ENCODE measurements at places on chromosomes 3 and 15. TPM values are rescaled to one million over a fixed set of nuclear protein-coding genes. Genes with fewer than 3 reads are reported as not detected.

GRCh38 chr3:158672215-158673176 lies at the start of gene LXN:
Gene LXN (minus strand): TSS chr3:158672648. CDS start chr3:158672478, 170 bp downstream.
- peak; percentile 93 for DNase-seq

The GPR176 gene
- total RNA-seq: 307 TPM

GRCh38 chr3:100910986-100911385 lies 82.2 kb downstream of the ABI3BP start:
- no peak for DNase-seq

DNA sequence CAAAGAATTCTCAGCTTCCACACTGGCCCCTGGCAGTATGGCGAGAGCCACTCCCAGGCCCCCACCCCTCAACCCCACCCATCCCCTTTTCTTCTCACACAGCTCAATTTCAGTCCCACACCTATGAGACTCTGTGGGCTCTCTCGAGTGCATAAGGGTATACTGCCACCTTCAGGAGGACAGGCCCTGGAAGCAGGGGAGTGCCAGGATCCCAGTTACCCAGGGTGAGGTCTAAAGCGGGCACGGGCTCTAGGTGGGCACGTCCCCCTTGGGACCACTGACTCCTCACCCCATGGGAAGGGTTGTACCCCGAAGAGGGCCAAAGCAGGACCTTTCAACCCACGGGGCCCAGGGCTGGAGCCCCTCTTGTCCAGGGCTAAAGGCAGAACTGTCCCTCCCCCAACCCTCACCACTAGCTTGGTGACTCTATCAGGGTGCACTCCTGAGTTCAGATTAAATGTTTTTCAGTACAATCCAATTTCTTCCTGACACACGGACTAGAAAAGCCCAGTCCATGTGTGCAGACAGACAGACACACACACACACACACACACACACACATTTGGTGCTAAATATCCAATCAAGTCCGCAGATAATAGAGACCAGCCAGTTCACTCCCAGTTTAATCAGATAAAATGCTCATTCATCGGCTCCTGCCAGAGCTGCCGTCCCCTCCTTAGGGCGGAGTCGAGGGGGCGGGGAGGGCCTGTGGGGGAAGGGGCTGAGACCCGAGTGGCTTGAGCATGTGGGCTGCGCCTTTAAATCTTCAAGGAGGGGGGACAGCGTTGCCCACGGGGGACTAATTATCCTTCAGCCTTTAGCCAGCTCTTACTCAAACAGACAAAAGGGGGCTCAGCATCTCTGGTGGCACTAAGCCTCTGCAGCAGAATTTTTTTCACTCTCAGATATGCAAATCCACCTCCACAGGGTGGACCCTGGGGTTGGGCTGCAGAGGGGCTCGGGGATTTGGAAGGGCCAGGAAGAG lies 59.3 kb downstream of the CYP11A1 start:
- peak; percentile 84 for DNase-seq

The RFX7 gene
- total RNA-seq: 5.8 TPM

DNA sequence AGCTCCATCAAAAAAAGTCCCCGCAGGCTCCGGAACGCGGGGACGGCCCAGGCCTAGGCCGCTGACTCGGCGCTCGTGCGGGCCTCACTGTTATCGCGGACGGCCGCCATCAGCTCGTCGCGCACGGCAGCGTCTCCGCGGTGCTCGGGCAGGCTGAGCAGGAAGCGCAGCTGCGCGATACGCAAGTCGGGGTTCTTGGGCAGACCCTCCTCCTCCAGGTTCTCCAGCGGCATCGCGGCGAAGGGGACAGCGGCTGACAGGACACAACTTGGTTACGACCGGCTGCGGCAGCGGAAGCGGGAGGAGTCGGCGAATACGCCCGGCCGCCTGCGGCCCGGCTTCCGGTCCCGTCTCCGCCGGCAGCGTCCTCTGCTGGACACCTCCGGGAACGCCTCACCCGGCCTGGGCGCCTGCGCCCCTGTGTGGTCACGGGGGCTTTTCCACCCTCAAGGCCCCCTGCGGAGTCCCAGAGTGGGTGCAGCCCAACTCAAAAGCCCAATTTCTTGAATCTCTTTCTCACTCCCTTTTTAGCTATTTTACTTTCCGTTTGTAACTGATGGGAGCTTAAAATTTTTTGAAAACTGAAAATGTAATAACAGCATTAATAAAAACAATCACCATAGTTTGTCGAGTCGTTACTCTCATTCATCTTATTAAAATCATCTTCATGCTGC lies at the start of gene PSMD6:
Gene PSMD6, minus strand, starts transcription at position 308 of the 674 bp plus-strand sequence. Its CDS starts 75 bp downstream, at position 233.
- DNase-seq: peak; percentile 93

The AP3B2 gene
- total RNA-seq: 0.63 TPM

GRCh38 chr15:39719109-39719508 lies 63.5 kb downstream of the FSIP1 start:
- DNase-seq: no peak

DNA sequence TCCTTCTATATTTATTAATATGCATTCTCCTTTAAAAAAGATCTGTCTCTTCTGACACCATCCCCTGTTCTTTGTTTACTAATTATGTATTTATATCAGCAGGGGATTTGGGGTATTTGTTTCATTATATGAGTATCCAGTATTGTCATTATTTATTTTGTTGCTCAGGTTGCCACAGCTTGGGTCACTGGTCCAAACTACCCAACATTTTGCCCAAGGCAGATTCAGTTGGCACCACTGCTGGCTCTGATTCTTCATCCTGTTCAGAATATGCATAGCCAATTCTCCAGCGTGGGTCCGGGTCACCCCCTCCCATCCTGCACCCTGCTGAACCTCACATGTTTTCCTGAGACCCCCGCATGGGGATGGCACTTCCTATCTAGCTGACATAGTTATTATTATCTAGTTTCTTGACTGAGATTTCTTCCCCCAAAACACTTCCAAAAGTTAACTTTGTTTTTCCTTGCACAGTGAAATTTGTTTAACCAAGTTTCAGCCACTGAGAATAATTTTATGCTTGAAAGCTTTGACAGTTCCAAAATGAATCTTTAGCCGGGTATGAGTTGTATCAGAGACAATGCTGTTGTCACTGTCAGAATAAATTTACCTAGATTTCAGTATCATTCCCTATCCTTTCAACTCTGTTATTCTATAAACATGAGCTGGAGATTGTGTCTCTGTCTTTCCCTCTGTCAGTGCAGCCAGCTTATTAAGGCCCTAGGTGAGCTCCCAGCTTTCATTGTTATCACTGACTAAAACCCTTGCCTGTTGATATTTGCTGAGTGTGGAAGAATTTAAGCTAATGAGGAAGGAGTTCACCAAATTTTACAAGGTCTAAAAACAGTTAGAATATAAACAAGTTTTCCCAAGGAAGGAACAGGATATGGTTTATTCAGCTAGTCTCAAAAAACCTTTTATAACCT lies 70.3 kb downstream of the TGFBR2 start:
- DNase-seq: no peak

DNA sequence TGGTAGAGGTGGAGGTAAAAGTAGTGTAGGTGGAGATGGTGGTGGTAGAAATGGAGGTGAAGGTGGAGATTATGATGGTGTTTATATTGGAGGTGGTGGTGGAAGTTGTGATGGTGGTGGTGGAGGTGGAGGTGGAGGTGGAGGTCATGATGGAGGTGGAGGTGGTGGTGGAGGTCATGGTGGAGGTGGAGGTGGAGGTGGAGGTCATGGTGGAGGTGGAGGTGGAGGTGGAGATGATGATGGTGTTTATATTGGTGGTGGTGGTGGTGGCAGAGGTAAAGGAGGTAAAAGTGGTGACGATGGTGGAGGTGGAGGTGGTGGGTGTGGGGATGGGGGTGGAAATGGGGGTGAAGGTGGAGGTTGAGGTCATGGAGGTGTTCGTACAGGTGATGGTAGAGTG lies 107.8 kb downstream of the ASB7 start:
- DNase-seq: no peak

The LDHAL6B gene
- total RNA-seq: not detected

- no peak for DNase-seq
These were observed 122.0 kb upstream of the RARB start for GRCh38 chr3:25306066-25306465.

DNA sequence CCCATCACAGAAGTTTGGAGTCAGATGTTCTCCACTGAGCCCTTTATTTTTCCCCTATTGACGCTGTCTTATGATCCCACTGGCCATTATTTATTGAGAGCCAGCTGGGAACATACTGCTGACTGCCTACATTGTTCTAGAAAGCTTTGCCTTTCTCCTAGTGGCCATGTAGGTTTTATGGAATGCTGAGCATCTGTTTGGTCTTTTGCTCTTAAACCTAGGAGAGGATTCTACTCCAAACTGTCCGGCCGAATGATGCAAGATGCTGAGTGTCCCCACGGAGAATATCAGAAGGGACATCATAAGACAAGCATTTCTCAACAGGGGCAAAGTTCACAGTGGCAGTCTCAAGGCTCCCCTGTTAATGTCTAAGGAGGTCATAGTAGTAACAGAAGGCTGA lies 171.4 kb downstream of the ARRDC4 start:
- no peak for DNase-seq

DNA sequence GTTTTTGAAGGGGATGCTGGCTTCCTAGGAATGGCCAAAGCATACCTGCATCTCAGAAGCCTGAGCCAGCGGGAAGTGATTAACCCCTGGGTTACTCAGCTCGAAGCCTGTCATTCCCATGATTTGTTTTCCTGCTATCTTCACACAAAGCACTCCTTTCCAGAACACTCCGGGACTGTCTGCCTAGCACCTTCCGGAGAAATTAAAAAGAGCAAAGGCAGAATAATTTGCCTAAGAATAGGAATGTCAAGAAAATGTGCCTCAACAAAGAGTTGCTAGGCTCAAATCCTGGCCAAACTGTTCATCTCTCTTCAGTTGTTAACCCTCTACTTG lies 34.1 kb downstream of the TPM1 start:
- DNase-seq: no peak

DNA sequence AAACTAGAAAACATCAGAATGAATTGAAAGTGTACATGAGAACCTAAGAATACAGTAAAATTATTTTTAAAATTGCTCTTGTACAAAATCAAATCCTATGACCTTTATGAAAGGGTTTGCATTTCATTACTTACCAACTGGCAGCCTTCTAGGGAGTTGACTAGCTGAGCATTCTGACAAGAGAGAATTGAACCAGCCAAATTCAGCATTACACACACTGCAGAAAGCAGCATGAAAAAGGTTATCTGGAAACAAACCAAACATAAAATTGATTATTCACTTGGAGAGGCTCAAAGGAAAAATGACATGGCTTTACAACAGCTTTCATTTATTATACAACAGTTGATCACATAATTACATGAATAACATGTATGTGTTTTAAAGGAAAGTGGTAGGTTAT lies 17.4 kb downstream of the NSMCE3 start:
- no peak for DNase-seq

DNA sequence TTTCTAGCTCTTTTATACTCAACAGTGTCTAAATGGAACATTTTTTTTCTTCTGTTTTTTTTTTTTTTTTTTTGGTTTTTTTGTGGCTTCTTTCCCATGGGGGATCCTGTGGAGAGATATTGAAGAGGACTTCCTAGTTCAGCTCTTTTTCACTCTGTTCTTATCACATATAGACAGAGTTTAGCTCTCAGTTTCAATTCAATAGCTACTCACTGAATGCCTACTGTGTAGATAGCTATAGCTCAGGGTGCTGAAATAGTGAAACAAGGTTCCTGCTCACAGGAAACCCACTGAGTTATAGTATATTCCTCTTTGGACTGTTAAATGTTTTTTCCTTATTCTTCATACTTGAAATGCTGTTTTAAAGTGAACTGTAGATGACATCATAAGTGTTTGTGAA lies 918.8 kb downstream of the CADM2 start:
- no peak for DNase-seq

DNA sequence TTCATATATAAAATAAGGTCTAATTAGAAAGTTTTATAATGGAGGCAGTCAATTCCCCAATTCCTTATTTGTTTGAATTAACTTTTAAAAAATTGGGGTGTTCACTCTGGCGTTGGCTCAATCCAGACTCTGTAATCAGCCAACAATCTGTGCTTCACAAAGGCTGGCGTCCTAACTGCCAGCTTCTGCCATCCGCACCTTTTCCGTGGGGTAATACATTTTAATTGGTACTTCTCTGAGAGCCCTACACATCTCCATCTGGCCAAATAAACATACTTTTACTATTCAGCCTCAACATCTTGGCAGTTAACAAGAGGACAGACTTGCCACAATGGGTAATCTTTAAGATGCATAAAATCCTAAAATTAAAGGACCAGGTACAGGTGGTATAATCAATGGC lies 125.2 kb upstream of the CCNL1 start:
- DNase-seq: no peak

DNA sequence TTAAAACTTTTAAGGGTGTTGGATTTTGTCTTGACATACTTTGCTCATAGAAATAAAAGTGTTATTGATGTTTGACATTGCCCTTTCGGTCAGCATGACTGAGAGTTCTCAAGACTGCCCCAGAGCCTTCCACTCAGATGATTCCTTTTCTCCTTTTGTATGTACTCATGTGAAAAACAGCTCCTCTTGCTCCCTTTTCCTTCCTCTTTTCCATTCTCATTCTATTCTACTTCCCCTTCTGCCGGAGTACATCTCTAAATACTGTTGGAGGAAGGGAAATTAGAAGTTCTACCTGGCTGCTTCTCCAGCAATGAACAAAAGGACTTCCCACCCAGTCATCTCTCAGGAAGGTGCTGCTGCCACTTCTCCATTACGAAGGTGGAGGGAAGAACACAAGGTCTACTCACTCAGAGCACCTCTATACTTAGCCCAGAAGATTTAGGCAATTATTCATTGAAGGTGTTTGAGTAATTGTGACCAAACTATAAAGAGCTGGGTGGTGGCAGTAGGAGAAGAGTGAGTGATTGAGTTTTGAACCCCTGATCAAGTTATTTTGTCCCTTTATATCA lies 163.8 kb upstream of the MBNL1 start:
- DNase-seq: no peak

GRCh38 chr3:185699927-185700326 lies 113.8 kb downstream of the SENP2 start:
- no peak for DNase-seq

DNA sequence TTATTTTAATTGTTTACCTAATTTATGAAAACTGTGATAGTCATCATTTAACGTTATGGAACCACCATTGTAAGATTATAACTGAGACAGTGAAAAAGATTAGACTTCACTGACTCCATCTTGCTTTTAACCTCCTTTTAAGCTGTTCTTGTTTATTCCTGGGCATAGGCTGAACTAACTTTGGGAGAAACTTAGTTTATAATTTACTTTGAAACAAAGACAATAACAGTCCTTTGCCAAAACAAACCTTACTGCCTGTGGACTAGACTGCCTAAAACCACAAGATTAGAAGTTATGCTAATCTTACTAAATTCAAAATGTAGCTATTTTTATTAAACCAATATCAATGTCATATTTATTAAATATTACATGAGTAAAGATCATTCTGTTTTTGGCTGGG lies 44.3 kb upstream of the TMEM45A start:
- DNase-seq: no peak

DNA sequence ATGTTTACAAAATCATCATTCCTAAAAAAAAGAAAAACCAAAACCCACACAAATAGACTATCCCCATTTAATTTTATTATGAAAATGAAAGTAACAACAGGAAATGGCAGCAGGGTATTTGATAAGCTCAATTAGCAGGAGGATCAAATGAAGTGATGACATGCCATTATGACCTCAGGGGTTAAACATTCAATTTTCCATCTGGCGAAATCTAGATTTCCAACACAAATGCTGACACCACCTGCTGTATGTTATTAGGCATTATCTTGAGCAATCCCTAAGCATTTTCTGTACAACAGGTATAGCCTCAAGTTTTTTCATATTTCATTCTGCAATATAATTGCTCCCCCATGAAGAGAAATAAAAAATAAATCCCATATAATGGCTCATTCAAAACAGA lies 57.1 kb downstream of the SHQ1 start:
- no peak for DNase-seq
